ENCODE measurements at places on chromosomes 16 and 17.

DNA sequence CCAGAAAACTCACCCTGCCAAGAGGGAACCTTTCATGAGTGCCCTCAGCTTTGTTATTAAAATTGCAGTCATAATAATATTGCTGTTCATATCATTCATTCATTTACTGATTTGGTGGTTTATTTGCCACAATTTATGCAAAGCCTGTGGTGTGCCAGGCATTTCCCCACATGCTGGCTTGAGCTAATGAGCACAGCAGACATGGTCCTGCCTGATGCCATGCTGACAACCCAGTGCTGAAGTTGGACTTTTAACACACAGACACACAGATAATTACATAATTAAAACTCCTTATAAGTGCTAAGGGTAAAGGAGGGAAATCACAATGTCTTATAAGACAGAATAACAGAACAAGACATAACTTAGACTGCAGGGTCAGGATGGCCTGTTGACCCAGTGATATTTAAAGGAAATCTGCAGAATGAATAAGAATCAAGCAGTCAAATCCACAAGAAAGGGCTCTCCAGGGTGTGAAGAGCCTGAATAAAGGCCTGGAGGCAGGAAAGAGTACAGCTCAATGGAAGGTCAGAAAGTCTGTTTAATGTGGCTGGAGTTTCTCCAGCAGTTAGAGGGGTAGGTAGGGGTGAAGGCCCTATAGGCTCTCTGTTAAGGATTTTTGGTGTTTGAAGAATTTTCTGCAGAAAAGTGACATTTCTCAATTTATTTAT is 196.9 kb upstream of the CDH11 start:
- DNase-seq = no peak

DNA sequence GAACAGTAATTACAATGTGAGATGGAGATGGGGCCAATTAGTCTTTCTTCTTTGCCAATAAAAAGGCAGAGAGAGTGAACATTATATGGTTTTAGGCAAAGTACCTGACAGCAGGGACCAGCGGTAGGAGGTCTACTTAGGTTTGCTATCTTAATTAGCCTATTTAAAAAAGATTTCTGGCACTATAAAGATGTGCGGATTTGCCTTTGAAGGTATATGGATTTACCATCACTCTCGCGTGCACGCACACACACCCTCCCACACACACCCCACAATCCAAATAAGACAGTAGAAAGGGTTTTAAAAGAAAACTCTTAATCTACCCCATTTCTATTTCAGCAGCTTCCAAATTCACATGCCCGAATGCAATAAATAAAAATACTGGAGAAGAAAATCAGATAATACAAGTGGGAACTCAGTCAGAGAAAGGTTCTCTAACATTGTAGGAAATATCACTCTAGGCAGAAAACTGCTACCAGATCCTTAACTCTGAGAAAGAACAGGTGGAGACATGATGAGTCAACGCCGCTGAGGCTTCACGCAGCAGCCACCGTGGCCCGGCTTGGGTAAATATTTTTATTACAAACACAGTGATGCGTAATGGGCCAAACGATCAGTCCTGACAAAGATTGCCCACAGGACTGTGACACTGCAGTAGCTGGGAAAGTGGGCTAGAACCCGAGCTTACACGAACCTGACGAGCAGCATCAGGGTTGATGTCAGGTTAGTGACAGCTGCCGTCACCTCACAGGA is 66.6 kb upstream of the AXIN2 start:
- DNase-seq = no peak

DNA sequence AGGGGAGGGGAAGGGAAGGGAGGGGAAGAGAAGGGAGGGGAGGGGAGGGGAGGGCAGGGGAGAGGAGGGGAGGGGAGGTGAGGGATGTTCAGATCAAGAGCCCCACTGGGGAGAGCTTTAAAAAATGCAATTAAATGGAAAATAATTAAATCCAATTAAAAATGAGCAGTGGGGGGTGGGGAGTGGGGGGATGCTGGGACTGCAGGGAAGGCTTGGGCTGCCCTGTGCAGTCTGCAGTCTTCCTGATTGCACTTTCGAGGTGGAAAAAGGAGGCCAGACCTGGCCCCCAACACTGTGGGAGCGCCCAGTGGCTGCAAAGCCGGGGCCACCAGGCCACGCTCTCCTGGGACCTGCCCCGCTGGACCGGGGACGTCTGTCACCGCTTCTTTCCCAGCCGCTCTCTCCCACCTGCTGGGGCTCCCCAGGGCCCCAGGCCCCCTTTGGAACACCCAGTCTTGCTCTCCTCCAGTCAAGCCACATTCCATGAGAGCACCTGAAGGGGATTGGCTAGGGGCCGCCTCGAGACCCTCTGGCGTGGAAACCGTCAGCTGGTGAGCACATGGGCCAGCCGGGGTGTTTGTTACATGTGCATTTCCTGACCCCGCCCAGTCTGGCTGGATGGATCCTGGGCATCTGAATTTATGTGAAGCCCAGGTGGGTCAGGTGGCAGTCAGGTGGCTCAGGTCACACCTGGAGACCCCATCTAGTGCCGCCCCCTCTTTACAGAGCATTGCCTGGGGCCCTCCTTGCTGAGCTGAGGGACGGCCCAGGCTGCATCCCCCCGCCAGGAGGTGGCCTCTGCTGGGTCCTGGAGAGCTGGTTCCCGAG is 37.6 kb upstream of the CBFA2T3 start:
- no peak for DNase-seq

- no peak for DNase-seq
Measured at GRCh38 chr16:57512296-57513001, 23.9 kb downstream of the CCDC102A start.

DNA sequence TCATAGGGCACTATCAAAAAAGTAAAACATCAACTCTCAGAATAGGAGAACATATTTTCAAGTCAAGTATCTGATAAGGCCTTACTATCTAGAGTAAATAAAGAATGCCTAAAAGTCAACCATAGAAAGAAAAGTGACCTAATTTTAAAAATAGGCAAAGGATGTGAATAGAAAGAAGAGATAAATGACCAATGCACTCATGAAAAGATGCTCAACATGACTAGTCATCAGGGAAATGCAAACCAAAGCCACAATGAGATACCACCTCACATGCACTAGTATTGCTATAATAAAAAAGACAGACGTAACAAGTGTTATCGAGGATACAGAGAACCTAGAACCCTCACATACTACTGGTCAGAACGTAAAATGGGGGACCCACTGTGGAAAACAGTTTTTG is 90.8 kb downstream of the DYNLRB2 start:
- DNase-seq = no peak

- DNase-seq = no peak
Measured at GRCh38 chr16:78675312-78675711, 575.9 kb downstream of the WWOX start.

GRCh38 chr16:85800321-85800669 is 800 bp downstream of the COX4I1 start:
- no peak for DNase-seq

DNA sequence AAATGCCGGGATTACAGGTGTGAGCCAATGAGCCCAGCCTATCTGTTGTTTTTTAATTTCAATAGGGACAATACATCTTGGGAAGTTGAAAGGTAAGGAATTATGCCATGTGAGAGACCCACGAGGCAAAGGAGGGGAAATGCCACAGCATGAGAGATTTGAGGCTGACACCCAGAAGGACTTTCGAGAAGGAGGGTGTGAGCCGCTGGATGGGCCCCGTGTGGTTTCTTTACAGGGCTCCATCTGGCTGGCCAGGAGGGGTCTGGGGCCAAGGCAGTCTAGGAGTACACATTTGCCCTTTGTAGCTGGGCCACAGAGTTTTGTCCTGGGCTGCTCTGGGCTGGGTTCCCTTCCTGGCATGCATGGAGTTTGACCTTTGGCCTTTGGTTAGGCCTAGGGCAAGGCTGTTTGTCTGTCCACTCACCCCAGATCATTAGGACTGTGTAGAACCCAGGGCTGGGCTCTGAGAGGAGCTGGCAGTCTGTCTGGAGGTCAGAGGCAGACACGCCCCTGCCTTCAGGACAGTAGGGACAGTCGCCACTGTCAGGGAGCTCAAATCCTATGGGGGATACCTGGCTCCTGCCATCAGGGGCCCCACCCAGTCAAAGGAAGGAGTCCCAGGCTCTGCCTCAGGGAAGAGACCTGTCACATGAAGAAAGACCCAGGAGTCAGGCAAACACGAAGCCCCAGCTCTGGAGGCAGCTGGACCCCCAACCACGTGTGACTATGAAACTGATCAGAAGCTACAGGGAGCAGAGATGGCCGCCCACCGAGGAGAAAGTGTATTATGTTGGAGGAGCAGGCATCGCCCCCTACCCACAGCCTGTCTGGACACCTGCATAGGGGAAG is 24.2 kb upstream of the NXPH3 start:
- DNase-seq = no peak

DNA sequence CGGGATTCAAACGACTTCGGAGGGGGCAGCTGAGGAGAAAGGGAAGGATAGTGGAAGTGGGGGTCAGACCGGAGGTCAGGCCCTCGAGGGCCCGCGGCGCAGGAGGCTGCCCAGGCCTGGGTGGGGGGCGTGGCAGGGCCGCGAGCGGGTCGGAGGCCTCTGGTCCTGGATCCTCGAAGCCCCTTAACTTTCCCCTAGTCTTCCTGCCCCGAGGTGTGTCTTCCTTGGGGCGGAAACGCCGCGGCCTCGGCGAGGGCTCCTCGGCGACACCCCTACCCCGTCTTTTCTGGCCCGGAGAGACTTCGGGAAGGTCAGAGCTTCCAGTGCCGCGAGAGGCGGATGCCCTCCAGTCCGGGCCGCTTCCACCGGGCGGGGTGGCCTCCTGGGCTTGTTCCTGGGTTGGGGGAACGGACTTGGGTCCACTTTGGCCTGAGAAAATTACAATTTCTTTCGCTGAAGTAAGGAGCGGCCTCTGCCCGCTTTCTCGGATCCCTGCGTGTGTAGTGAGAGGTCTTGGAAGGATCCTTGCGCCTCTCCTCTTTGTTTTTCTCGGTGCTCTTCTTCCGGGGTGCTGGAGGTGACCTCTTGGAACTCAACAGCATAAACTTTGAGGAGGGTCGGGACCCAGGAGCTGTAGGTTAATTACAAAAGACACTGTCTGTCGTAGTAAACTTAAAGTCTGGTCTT is 491 bp downstream of the IST1 start:
- no peak for DNase-seq

GRCh38 chr17:20009052-20009301 is 182 bp upstream of the SPECC1 start:
- no peak for DNase-seq

- DNase-seq = no peak
Measured at GRCh38 chr17:49753959-49754391, 10.0 kb downstream of the FAM117A start.

- no peak for DNase-seq
Measured at GRCh38 chr16:51248217-51248616, 97.1 kb upstream of the SALL1 start.

DNA sequence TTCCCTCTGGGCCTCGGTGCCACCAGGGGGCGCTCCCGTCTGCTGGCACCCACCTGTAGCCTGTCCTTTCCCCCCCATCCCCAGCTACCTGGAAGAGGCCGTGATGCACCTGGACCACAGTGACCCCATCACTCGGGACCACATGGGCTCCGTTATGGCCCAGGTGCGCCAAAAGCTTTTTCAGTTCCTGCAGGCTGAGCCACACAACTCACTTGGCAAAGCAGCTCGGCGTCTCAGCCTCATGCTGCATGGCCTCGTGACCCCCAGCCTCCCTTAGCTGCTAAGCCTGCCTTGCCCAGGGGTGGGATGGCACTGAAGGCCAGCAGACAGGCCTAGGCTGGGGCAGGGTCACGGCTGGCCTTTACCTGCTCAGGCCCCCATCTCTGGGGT is 818 bp upstream of the NRN1L start:
- peak; percentile 54 for DNase-seq

All from stimulated activated CD8-positive, alpha-beta memory T cell treated with anti-CD3 and anti-CD28 coated beads, Interleukin-4, amount 100 ng/mL, for 1 hour (primary cell).